ENCODE measurements at places on chromosomes 7 and 10. TPM values are rescaled to one million over a fixed set of nuclear protein-coding genes. Genes with fewer than 3 reads are reported as not detected.

- no peak overlapping the region for H3K27ac ChIP-seq
- no peaks in the 10 kb centered on the region for H3K27me3 ChIP-seq
- no peak overlapping the region for H3K4me3 ChIP-seq
- no peaks in the 10 kb centered on the region for H3K36me3 ChIP-seq
These were observed 438.9 kb downstream of the RPS24 start for GRCh38 chr10:78472551-78472890.

GOLGA7B gene
- 0.72 TPM for total RNA-seq

DNA sequence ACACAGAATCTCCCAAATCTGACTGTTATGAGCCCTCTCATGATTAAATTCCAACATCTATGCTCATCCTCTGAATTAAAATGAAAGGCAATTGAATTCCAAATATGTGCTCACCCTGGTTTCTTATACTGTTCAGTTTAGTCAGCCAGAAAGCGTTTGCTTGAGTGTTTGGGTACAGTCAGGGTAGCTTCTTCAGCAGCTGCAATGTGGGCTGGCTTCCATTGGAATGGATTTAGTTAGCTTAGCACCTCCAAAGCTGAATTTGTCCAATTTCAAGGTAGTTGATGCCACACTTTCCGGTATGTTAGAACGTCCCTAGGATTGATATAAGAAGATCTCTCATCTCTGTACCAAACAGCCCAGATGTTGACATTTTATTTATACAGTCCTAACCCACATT lies 9.3 kb downstream of the KLHL7 start:
- peaks cover 16% of the 10 kb centered on the region for H3K4me1 ChIP-seq
- H3K27me3 ChIP-seq = no peaks in the 10 kb centered on the region
- H3K27ac ChIP-seq = no peak overlapping the region
- no peaks in the 10 kb centered on the region for H3K36me3 ChIP-seq
- no peak overlapping the region for H3K4me3 ChIP-seq

- H3K4me1 ChIP-seq = no peaks in the 10 kb centered on the region
- H3K27ac ChIP-seq = no peak overlapping the region
- H3K27me3 ChIP-seq = no peaks in the 10 kb centered on the region
- H3K4me3 ChIP-seq = no peak overlapping the region
- no peak for DNase-seq
These were observed 178.1 kb downstream of the CALN1 start for GRCh38 chr7:72234086-72234485.

- H3K4me1 ChIP-seq = peaks cover 21% of the 10 kb centered on the region
- H3K4me3 ChIP-seq = no peak overlapping the region
- H3K36me3 ChIP-seq = no peaks in the 10 kb centered on the region
These were observed 150.9 kb downstream of the SEMA3A start for GRCh38 chr7:84043661-84044191.

GRCh38 chr7:2014391-2015241 lies 218.1 kb downstream of the MAD1L1 start:
- H3K4me3 ChIP-seq = no peak overlapping the region
- DNase-seq = no peak
- peaks cover 24% of the 10 kb centered on the region for H3K36me3 ChIP-seq

TBXAS1 gene
- 92.8 TPM for total RNA-seq

CPA5 gene
- not detected for total RNA-seq

- no peaks in the 10 kb centered on the region for H3K36me3 ChIP-seq
- no peaks in the 10 kb centered on the region for H3K4me1 ChIP-seq
- H3K4me3 ChIP-seq = no peak overlapping the region
- no peak for DNase-seq
- no peaks in the 10 kb centered on the region for H3K27me3 ChIP-seq
These were observed 1031.5 kb downstream of the SORCS1 start for GRCh38 chr10:106132956-106133355.

OR2F2 gene
- not detected for total RNA-seq

DNA sequence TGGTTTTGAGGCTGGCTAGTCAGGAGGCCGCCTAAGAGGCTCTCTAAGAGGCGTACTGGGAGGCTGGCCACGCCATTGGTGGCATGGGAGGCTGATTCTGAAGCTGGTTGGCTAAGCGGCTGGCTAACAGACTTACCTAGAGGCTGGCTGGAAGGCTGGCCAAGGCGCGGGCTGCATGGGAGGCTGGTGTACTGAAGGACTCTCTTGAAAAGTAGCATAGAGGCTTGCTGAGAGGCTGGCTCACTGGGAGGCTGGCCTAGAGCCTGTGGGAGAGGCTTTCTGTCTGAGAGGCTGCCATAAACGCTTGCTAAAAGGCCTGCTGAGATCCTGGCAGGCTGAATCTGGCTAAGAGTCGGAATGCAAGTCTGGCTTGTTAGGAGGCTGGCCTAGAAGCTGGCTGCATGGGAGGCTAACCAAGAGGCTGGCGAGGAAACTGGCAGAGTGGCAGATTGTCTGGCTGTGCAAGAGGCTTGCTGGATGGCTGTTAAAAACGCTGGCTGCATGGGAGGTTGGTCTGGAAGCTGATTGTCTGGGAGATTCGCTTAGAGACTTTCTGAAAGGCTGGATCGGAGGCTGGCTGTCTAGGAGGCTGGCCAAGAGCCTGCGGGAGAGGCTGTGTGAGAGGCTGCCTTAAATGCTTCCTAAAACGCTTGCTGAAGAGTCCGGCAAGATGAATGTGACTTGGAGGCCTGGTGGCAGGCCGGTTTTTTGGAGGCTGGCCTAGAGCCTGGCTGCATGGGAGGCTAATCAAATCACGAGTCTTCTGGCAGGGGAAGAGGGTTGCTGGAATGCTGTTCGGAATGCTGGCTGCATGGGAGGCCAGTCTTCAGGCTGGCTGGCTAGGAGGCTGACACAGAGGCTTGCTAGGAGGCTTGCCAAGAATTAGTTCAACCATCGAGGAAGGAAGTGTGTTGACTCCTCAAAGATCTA lies 134.2 kb downstream of the OR13A1 start:
- no peaks in the 10 kb centered on the region for H3K27me3 ChIP-seq
- no peak overlapping the region for H3K27ac ChIP-seq

GRCh38 chr10:18860631-18861240 lies 187.9 kb upstream of the MALRD1 start:
- H3K4me3 ChIP-seq = no peak overlapping the region
- H3K36me3 ChIP-seq = no peaks in the 10 kb centered on the region
- DNase-seq = peak; percentile 2
- H3K4me1 ChIP-seq = no peaks in the 10 kb centered on the region

- H3K4me3 ChIP-seq = no peak overlapping the region
- no peaks in the 10 kb centered on the region for H3K36me3 ChIP-seq
- H3K4me1 ChIP-seq = peaks cover 46% of the 10 kb centered on the region
- H3K27me3 ChIP-seq = peaks cover 27% of the 10 kb centered on the region
- no peak for DNase-seq
- H3K27ac ChIP-seq = peak overlapping the region; percentile 82
These were observed 33.4 kb downstream of the FOXL3 start for GRCh38 chr7:323410-323809.

DNA sequence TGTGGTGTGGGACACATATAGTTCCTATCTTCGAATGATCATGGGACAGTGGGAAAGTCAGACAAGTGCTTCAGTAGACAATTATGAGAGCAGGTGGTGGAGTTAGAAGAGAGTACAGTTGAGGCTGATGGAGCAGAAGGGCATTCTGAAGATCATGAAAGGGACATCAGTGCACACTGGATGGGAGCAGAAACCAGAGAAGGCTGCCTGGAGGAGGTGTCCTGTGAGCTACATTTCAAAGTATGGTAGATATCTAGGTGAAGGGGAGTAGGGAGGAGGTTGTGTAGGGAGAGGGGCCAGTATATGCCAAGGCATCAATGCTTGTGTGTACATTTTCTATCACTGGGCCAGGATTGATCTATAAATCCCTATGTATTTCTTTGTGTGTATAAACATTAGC lies 100.2 kb upstream of the PDCD4 start:
- DNase-seq = no peak
- H3K36me3 ChIP-seq = no peaks in the 10 kb centered on the region
- no peaks in the 10 kb centered on the region for H3K4me1 ChIP-seq
- H3K27me3 ChIP-seq = no peaks in the 10 kb centered on the region
- H3K4me3 ChIP-seq = no peak overlapping the region

GRCh38 chr10:60732198-60732806 lies 46.0 kb upstream of the CDK1 start:
- peak overlapping the region; percentile 68 for H3K4me3 ChIP-seq
- no peaks in the 10 kb centered on the region for H3K36me3 ChIP-seq
- H3K27ac ChIP-seq = peak overlapping the region; percentile 90
- H3K4me1 ChIP-seq = peaks cover 5% of the 10 kb centered on the region

GRCh38 chr10:95233377-95234034 lies 39.5 kb downstream of the ACSM6 start:
- H3K36me3 ChIP-seq = peaks cover 64% of the 10 kb centered on the region
- H3K4me1 ChIP-seq = peaks cover 7% of the 10 kb centered on the region
- no peak for DNase-seq
- H3K27ac ChIP-seq = no peak overlapping the region
- H3K27me3 ChIP-seq = no peaks in the 10 kb centered on the region
- H3K4me3 ChIP-seq = no peak overlapping the region

DNA sequence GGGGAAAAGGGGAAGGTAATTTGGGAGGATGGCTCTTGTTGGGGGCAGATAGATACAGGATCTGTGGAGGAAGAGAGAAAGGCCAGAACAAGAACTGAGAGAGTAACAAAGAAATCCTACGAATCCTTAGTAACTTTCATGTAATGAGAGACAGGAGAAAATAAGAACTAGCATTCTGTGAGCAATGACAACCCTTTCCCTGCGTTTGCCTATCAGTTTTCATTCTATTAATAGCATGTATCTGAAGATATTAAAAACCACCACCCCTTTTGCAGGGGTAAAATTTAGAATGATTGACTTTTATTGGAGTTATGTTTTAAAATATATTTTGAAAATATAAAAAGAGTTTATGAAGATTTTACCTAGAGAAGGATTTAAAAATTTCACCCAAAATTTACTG lies 132.8 kb downstream of the ZEB1 start:
- H3K36me3 ChIP-seq = no peaks in the 10 kb centered on the region
- H3K27me3 ChIP-seq = no peaks in the 10 kb centered on the region
- H3K4me3 ChIP-seq = no peak overlapping the region
- no peak overlapping the region for H3K27ac ChIP-seq
- no peak for DNase-seq

HECW1 gene
- 0.29 TPM for total RNA-seq

DNA sequence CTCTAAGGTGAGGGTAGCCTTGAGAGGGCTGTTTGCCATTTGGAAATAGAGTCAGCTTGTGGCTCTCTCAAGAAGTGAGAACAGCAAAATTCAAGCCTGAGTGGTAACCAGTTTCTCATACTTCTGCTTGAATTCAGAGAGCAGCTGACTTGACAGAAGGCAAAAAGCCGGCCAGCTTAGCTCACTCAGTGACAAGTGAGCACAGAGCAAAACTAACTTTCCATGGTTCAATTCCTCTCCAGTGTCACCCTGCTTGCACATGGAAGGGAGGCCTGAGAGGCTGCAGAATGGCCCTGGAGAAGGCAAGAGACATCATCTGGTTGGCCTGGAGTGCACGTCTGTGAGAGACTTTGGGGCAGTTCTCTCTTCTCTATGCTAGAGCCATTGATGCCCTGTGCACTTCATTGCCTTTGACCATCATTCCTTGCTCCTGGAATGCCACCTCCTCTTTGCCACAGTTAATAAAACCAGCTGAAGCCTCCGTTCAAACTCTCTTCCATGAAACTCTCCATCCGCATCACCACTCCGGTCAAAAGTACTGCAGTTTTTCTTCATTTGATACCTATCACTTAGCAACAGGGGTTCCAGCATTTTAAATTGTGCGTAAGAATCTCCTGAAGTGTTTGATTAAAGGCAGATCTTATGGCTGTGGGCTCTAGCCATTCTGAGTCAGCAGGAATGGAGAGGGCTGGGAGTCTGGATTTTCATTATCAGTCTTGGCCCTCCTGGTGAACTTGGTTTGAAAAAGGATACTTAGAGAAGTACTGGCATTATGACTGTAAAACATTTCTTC lies 69.8 kb upstream of the PIK3CG start:
- H3K27me3 ChIP-seq = no peaks in the 10 kb centered on the region
- DNase-seq = no peak
- H3K4me1 ChIP-seq = no peaks in the 10 kb centered on the region
- no peak overlapping the region for H3K27ac ChIP-seq

PRRT4 gene
- total RNA-seq = not detected

EPDR1 gene
- total RNA-seq = 1.2 TPM

GRCh38 chr7:66921396-66921917 lies 432 bp downstream of the TMEM248 start:
- H3K27me3 ChIP-seq = no peaks in the 10 kb centered on the region
- peaks cover 21% of the 10 kb centered on the region for H3K4me1 ChIP-seq
- H3K27ac ChIP-seq = peak overlapping the region; percentile 92
- peak overlapping the region; percentile 99 for H3K4me3 ChIP-seq
- peaks cover 11% of the 10 kb centered on the region for H3K36me3 ChIP-seq

- H3K36me3 ChIP-seq = peaks cover 27% of the 10 kb centered on the region
- no peak overlapping the region for H3K4me3 ChIP-seq
- no peak overlapping the region for H3K27ac ChIP-seq
- H3K27me3 ChIP-seq = no peaks in the 10 kb centered on the region
These were observed 38.8 kb downstream of the ERLIN1 start for GRCh38 chr10:100146875-100147650.
